Fibroblast of villous mesenchyme (primary cell): ENCODE measurements at places on chromosomes 12 and 14. TPM values are rescaled to one million over a fixed set of nuclear protein-coding genes. Genes with fewer than 3 reads are reported as not detected.

The IKBIP gene
- total RNA-seq: 61.5 and 90.7 TPM in 2 replicates

The SLC11A2 gene
- 39.0 and 56.6 TPM in 2 replicates for total RNA-seq

The CMA1 gene
- not detected in 2 replicates for total RNA-seq

The PRH2 gene
- 0.32 and 0.43 TPM in 2 replicates for total RNA-seq

The METAP2 gene
- 53.8 and 66.5 TPM in 2 replicates for total RNA-seq

The LBHD2 gene
- total RNA-seq: not detected in 2 replicates

The GALNT4 gene
- 11.9 and 15.5 TPM in 2 replicates for total RNA-seq

The IFNG gene
- total RNA-seq: not detected in 2 replicates

The C14orf132 gene
- 20.6 and 22.9 TPM in 2 replicates for total RNA-seq

The SLC24A4 gene
- total RNA-seq: not detected in 2 replicates

The SLC25A47 gene
- not detected in 2 replicates for total RNA-seq

The OR4E1 gene
- total RNA-seq: not detected in 2 replicates

The ZFP36L1 gene
- 24.2 and 44.5 TPM in 2 replicates for total RNA-seq

The ZNF891 gene
- total RNA-seq: 0.86 and 0.97 TPM in 2 replicates

The NGB gene
- not detected in 2 replicates for total RNA-seq

The PSME2 gene
- total RNA-seq: 141 and 151 TPM in 2 replicates

The ACSS3 gene
- total RNA-seq: 20.3 and 26.8 TPM in 2 replicates

The MYRFL gene
- total RNA-seq: not detected in 2 replicates

The TAS2R9 gene
- not detected in 2 replicates for total RNA-seq

The PPP4R4 gene
- under 0.01 and 0.43 TPM in 2 replicates for total RNA-seq

The ANG gene
- 1.7 and 4.5 TPM in 2 replicates for total RNA-seq

The TMEM121 gene
- total RNA-seq: 2.9 and 5.2 TPM in 2 replicates

The WIF1 gene
- total RNA-seq: not detected in 2 replicates

The ACVRL1 gene
- 10.8 and 18.0 TPM in 2 replicates for total RNA-seq

The MUCL1 gene
- total RNA-seq: not detected in 2 replicates

The OAS3 gene
- total RNA-seq: 10.3 and 12.5 TPM in 2 replicates

The ERBB3 gene
- total RNA-seq: 0.32 and 1.7 TPM in 2 replicates

The AVPR1A gene
- under 0.01 TPM in 1 of 2 replicates, not detected in the other for total RNA-seq

The RILPL2 gene
- total RNA-seq: 3.5 and 5.6 TPM in 2 replicates

The TMEM179 gene
- total RNA-seq: under 0.01 TPM in 1 of 2 replicates, not detected in the other

The CNIH1 gene
- total RNA-seq: 31.9 and 94.1 TPM in 2 replicates

The KRT3 gene
- not detected in 2 replicates for total RNA-seq

The APOLD1 gene
- total RNA-seq: 9.3 and 14.7 TPM in 2 replicates

The KRT6A gene
- total RNA-seq: not detected in 2 replicates

The LPAR5 gene
- total RNA-seq: not detected in 2 replicates

The CCNK gene
- total RNA-seq: 20.9 and 38.4 TPM in 2 replicates

The NR1H4 gene
- under 0.01 TPM in 1 of 2 replicates, not detected in the other for total RNA-seq

The A2M gene
- 14.7 and 20.9 TPM in 2 replicates for total RNA-seq

The CFAP251 gene
- total RNA-seq: 6.8 and 8.2 TPM in 2 replicates

The KRT82 gene
- not detected in 2 replicates for total RNA-seq

The SLC6A12 gene
- total RNA-seq: not detected in 2 replicates

The CAPZA3 gene
- not detected in 2 replicates for total RNA-seq
